ENCODE measurements at places on chromosomes 1 and 21.

GRCh38 chr1:6077506-6077905 is 31.8 kb downstream of the KCNAB2 start:
- DNase-seq: no peak

DNA sequence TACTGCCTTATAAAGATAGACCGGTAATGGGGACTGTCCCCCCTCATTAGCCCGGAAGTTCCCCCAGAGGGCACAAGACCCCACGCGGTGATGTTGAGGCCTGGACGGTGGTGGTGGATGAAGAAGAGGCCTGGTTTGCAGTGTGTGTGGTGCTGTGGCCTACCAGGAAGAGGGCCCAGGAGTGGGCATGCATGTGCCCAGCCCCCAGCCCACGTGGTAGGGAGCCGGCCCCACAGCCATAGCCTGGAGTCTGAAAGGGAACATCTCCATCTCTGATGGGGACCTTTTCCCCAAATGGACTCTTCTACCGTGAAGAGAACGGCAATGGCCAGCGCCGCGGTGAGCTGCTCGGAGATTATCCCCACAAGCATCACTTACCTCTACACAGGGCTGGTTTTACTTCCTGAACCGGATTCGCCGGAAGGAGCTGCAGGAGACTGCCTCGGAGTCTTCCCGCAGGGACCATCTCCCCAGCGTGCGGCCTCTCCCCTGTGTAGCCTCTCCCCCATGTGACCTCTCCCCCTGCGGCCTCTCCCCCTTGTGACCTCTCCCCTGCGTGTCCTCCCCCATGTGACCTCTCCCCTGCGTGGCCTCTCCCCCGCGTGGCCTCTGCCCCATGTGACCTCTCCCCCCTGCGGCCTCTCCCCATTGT is 20.6 kb downstream of the RRP1 start:
- no peak for DNase-seq

- no peak for DNase-seq
Observed at GRCh38 chr1:209815931-209816341, 10.0 kb upstream of the IRF6 start.

DNA sequence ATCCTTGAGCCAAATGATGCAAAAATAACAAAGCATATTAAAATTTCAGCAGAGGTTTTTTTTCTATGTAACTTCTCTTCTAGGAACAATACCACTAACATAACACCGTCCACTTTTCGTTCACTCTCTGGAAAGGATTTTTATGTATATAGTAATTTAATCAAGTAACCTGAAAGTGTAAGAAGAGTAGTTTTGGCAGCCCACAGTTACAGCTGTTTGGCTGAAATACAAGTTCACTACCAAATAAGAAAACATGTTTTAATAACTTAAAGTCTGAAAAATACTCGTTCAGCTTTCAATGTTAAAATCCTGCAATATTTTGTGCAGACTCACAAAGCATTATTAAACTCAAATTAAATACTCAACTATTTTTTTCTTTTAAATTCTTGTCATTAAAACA is 896.8 kb upstream of the ADGRL4 start:
- no peak for DNase-seq

DNA sequence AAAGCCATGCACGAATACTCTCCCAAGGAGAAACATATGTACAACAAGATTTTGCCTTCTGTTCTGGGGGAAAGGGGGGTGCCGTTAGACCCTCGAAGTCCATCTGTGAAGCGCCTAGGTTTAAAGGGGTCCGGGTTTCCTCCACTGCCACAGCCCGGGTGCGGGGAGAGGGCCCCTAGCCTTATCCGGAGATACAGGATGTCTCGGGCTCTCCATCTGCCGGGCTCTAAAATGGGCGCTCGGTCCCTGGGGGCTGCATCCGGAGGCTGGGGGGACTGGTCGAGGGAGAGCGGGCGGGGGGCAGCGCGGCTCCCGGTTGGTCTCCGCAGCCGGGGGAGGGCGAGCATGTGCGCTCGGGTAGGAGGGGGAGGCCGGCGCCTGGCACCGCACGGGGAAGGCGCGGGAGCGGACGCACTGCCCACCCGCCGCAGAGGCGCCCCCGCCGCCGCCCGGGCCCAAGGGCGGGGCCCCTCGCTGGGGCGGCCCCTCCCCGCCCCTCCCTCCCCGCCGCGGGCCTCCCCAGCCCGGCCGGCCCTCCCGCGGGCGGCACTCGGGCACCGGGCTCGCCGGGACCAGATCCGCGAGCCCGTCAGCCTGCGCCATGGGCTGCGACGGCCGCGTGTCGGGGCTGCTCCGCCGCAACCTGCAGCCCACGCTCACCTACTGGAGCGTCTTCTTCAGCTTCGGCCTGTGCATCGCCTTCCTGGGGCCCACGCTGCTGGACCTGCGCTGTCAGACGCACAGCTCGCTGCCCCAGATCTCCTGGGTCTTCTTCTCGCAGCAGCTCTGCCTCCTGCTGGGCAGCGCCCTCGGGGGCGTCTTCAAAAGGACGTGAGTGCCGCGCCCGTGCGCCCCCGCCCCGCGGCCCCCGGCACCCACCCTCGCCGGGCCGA is 63.1 kb downstream of the ELK4 start:
- DNase-seq: no peak

- no peak for DNase-seq
Observed at GRCh38 chr21:29302359-29302875, 3.7 kb downstream of the BACH1 start.

GRCh38 chr1:167082511-167083027 is 7.6 kb downstream of the GPA33 start:
- DNase-seq: no peak

GRCh38 chr1:26553942-26554682 is 24.6 kb downstream of the RPS6KA1 start:
- no peak for DNase-seq

GRCh38 chr1:20342294-20343148 is 51.8 kb downstream of the VWA5B1 start:
- DNase-seq: no peak

Measured in stimulated activated CD4-positive, alpha-beta T cell treated with anti-CD3 and anti-CD28 coated beads, Interleukin-4, amount 100 ng/mL, for 48 hours (primary cell).